ENCODE measurements at places on chromosomes 6 and 20. TPM values are rescaled to one million over a fixed set of nuclear protein-coding genes. Genes with fewer than 3 reads are reported as not detected.

The REM1 gene
- not detected for total RNA-seq

The PGK2 gene
- total RNA-seq: not detected

The PPP1R14C gene
- total RNA-seq: not detected

The MACROD2 gene
- total RNA-seq: 0.97 TPM
